Amygdala (tissue), 56 donors: ENCODE measurements at places on chromosomes 13 and 19.
A peak's percentile ranks its signal among the peaks of the same experiment; 100 is the strongest.

DNA sequence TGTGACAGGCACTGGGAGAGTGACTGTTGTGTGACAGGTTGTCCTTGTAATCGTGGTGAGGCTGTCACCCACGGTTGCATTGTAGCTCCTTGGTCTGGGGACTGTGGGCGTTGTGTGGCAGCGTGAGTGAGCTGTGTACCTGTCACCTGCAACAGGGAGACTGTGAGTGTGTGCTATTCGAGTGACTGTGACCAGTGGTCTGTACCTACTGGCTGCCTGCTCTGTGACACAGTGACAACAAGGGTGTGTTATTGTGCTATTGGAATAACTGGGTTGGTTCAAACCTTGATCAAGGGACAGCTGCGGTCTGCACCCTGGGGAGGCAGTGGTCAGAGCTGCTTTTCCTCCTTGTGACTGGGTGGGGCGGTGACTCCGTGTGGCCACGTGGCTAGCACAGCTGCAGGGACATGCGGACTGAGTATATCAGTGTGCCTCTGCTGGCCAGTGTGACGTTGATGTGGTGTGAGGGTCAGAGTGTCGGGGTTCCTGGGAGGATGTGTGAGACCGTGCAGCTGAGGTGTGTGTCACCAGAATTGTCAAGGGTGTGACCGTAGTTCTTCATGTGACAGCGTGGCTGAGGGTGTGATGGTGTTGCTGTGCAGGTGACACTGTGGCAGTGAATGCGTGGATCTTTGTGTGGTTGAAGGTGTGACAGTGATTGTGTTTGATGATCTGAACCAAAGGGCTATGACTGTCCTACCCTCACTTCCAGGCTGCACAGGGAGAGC is 10.1 kb upstream of the NFIX start:
- peak; percentile 78 for DNase-seq

DNA sequence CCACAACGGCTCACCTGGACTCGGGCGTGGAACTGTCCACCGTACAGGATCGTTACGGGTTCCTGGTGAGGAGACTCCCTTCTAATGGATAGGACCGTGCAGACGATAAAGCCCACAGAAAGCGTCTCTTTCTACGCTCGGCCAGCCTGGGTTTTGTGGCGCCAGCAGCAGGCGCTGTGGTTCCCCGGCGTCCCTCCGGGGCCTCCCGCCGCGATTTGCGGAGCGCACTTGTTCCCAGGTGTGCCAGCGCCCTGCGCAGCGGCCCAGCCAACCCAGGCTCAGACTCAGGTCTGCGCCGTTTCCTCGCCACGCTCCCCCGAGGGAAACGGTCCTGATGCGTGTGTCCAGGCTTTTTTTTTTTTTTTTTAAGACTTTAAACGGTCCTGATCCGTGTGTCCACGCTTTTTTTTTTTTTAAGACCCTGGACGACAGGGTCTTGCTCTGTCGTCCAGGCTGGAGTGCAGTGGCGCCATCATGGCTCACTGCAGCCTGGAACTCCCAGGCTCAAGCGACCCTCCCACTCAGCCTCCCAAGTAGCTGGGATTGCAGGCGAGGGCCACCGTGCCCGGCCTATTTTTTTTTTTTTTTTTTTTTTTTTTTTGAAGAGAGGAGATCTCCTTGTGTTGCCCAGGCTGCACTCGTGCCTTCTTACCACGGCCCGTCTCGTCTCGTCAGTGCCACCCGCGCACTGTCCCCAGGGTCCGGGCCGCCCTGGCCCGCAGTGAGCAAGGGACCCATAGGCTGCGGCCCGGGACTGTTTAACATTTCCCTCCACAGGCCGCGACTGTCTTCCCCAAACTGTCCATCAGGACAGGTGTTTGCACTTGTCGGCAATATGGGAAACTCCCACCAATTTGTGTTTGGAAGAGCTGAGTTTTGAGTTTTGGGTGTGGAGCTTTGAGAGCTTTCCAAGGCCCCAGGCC is 23.8 kb downstream of the GJA3 start:
- no peak for DNase-seq

- DNase-seq: no peak
These were observed 3.5 kb upstream of the SIGLEC7 start for GRCh38 chr19:51138549-51138979.

GRCh38 chr13:31951215-31951678 is 80.3 kb upstream of the FRY start:
- DNase-seq: no peak

DNA sequence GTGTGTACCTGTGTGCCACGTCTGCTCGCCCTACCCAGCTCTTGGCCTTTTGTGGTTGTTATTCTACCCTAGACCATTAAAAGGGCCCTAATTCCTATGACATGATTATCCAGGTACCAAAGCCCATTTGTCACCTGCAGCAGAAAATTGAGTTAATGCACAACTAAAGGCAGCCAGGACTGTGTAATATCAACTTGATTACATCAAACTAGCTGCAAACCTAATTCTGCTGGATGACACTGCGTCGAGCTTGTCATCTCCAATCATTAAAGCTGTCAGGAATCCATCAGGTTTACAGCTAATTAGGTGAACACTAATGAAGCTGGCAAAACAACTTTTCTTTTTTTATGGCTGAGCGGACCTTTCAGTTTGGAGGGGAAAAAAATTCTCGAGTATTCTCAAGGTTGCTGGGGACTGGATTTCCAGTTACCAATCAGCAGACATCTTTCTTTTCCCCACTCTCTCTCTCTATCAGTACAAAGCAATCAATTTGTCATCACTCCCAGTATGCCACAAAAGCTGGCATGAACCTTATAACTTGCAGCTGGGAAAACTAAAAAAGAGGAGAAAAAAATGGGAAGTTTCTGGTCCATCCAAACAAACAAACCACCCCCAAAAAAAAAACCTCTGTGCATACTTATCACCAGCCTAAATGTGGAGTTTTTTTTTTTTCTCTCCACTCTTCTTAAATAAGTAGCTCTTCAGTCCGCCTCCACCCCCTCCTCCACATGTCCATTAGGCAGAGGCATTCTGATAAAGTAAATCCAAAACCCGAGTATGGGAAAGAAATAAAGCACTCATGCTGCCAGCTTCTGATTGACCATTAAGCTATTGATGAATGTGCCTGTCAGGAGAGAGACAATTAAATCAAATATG is 2.8 kb downstream of the TSHZ3 start:
- no peak for DNase-seq

GRCh38 chr19:49631610-49632192 is 8.2 kb downstream of the RRAS start:
- DNase-seq: no peak

GRCh38 chr13:23842406-23842805 is 46.8 kb downstream of the MIPEP start:
- DNase-seq: no peak

DNA sequence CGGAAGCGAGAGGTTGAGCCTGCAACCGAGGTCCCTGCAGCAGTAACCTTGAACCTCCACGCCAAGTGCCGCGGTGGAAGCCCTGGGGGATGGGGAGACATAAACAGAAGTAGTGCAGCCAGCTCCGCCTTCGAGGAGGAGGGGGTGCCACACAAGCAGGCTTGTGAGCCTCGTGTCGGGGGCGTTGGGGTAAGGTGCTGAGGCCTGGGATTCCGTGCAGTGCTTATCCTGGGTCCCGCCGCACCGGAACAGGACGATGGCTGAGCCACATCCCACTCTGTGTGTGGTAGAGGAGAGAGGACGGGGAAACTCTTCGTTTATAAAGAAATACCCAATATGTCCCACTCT is 51.0 kb downstream of the SOX1 start:
- DNase-seq: no peak

DNA sequence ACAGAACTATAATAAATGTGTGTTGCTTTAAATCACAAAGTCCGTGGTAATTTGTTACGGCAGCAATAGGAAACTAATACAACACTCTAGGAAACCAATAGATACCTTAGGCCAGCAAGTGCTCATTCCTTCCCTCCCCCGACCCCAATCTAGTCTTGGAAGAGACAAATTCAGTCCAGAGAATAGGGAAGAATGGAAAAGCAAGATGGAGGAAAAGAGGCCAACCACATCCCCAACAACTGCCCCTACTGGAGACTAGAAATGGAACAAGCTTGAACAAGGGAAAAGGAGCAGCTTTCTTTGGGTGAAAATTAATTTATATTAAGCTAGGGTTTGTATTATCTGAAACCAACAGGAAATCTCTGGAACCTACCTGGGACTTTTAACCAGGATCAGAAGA is 54.4 kb downstream of the DIAPH3 start:
- no peak for DNase-seq

DNA sequence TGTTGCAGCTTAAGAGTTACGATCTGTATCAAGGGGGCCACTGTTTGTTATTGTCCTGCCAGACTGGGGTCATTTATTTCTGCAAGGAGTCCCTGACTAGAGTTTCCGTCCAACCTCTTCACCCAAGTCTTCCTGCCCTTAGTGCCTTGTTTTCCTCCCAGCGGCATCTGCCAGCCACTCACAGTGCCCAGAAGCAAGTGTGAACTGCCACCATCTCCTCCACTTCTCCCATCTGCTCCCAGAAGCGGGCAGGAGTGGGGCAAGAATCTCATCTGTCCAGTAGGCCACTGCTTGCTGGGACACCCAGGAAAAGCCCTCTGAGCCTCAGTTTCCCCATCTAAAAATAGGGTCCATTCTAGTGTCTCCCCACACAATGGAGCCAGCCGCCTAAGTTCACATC is 4.0 kb downstream of the NOVA2 start:
- no peak for DNase-seq

DNA sequence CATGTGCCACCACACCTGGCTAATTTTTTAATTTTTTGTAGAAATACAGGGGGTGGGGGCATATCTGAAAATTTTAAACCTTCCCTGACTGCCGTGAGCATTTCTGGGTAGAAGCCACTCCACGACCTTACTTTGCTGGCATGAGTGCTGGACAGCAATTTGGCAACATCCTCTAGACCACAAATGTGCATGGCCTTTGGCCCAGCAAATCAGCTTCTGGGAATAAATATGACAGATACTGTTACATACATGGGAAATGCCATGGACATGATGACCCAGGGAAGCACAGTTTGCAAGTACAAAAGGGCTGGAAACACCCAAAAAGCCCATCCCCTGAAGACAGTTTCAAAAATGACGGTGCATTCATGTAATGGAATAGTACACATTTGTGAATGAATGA is 3.2 kb upstream of the PVR start:
- no peak for DNase-seq

- DNase-seq: no peak
These were observed 33.9 kb upstream of the SEMA6B start for GRCh38 chr19:4593409-4593851.

GRCh38 chr19:43818500-43818899 is 8.6 kb upstream of the ZNF283 start:
- no peak for DNase-seq

- DNase-seq: no peak
These were observed 119.5 kb upstream of the MCF2L start for GRCh38 chr13:112849500-112849899.

DNA sequence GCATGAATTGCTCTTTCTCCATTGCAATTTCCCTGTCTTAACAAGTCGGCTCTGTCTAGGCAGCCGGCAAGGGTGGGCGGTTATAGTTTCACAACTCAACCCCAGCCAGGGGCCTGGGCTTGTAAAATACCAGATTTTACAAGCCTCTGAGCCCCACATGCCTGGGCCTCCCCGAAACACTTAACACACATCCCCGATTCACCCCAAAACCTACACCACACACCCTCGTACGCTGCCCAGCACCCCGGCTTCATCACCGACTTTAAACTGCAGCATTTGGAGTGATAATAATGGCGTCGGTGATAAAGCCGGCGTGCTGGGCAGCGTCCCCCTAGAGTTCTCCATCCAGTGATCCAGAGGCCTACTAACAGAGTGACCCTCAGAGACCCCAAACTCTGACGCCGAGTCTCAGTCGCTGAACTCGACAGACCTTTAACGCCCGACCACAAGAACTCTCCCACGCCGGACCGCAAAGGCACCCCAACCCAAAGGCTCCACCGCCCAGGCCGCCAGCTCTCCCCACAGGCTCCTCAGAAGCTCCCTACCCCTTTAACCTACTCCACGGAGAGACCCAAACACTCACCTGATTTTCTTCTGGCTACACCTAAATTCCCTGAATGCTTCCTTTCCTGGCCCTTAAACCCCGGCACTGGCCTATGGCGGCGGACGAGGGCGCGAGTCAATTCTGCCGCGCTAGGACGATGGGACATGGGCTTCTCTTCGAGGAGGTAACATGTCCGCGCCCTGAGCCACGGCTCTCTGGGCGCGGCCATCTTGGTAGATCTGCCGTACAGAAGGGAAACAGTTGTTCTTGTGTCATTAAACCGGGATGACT is at the start of gene ZNF649:
TSS of gene ZNF649 (minus strand) at position 687 of the 835 bp plus-strand sequence. CDS start 4,910 bp downstream, outside the sequence.
- DNase-seq: peak; percentile 50

- no peak for DNase-seq
These were observed at the start of gene NCCRP1 for GRCh38 chr19:39196860-39197562. TSS of gene NCCRP1 (plus strand) at chr19:39196964. CDS start at chr19:39196983, 19 bp downstream.

GRCh38 chr13:57624565-57625435 is 6.7 kb upstream of the PCDH17 start:
- DNase-seq: no peak

DNA sequence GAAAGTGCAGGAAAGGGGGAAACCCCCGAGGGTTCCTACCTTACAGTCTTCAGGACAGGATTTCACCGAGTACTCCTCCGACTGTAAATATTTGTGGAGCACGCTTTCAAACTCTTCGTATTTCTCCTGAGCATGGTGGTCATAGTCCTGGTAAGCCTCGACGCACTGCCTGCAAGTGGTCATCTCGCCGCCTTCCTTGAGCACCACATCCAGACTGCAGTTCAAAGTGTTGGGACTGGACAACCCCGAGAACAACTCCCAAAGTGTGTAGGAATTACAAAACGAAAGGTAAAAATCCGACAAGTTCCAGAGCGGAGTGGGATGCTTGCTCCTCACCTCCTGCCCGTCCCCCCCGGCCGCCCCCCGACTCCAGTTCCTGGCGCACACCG is 349.7 kb downstream of the LIG4 start:
- no peak for DNase-seq

DNA sequence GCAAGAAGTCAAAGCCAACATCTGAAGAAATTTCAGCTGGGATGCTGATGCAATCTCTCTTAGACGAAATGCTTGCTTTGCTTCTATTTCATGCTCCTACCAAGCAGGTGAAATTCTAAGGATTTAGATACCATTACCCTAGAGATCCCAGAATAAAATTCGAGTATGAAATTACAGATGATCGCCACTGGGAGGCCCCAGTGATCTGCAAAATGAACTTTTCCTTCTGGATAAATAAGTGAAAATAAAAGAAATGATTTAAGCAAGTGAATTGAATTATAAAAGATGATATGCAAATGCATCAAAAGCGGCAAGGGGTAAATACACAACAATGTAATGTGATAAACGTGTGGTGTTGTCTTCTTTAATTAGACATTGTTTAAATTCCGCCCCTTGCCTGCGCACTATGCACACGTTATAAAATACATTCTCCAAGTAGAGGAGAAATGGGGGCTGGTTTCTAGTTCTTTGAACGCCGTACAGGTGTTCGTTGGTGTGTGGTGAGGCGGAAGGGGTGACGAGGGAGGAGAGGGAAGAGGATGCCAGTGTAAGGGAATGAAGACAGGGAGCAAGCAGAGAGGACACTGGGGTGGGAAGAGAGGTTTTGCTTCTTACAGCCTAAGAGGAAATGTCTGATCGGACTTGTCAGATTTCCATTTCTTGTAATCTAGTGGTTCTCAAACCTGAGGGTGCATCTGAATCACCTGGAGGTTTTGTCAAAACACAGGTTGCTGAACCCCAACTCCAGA is 58.0 kb downstream of the ERCC5 start:
- DNase-seq: no peak
